ENCODE measurements at places on chromosomes 5 and 9.

GRCh38 chr5:132772291-132773070, 4.6 kb downstream of the SEPTIN8 start:
- DNase-seq: no peak

GRCh38 chr5:139065306-139065705, 132.9 kb downstream of the SIL1 start:
- no peak for DNase-seq

DNA sequence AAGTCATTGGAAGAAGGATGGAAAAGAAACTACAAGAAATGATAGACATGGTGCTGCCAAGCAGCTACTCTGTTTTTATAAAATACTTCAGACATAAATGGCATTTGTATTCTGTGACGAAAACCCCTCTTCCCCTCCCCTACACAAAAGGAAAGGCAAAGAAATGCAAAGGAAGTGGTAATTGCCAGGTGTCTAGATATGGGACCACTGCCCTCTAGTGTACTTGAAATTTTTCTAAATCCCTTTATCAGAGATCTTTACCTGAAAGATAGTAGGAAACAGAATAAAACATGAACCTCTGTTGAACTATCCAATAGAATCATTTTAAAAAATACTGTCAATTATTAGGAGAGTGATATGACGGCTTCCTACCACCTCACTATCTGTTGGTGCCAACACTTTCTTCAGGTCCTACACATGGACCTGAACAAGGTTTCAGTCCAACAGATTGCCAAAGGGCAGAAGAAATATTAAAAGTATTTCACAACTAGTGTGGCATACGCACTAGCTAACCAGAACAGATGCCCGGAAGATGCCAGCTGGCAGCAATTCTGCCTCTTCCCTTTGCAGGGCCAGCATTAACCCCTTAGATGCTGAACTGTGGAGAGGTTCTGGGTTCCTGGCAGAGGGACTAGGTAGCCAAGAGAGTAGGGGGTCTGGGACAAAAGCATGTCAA, 104.1 kb downstream of the TSSK1B start:
- no peak for DNase-seq

- DNase-seq: no peak
Measured at GRCh38 chr5:177515580-177515979, 1.2 kb downstream of the DDX41 start.

DNA sequence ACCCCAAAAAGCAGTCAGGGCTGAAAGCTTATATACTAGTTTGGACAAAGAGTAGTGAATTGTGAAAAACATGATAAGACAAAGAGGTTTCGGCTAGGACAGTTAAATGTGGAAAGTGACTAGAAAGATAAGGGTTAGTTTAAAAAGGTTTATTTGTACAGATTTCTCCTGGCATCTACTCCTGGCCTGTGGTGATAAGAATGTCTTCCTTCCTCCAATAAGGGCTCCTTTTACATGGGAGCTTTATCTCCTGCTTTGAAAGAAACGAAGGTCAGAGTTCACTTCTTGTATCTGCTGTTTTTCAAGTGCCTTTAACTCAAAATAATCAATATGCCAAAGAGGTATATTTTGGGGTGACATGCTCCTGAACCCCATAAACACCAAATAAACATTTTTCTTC, 776.1 kb upstream of the COX7C start:
- DNase-seq: no peak

GRCh38 chr9:127569886-127570401, 42.1 kb upstream of the STXBP1 start:
- no peak for DNase-seq

GRCh38 chr5:149801307-149801990, 71.3 kb downstream of the PPARGC1B start:
- no peak for DNase-seq

DNA sequence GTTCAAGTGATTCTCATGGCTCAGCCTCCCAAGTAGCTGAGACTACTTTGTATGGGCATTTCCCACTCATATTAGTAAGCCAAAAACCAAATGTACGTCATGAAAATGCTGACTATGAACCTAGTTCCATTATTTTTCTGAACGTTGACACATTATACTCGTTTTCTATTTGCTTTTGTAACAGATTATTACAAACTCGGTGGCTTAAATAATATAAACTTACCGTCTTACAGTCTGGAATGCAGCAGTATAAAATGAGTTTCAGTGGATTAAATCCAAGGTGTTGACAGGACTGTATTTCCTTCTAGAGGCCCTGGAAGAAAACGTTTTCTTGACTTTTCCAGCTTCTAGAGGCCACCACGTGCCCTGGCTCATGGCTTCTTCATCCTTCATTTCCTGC, 517.0 kb downstream of the GADD45G start:
- no peak for DNase-seq

- DNase-seq: no peak
Measured at GRCh38 chr9:129708793-129709192, 43.3 kb downstream of the PRRX2 start.

- no peak for DNase-seq
Measured at GRCh38 chr9:70590315-70590677, 175.8 kb upstream of the KLF9 start.

- DNase-seq: no peak
Measured at GRCh38 chr5:5783021-5783420, 360.5 kb downstream of the ICE1 start.

DNA sequence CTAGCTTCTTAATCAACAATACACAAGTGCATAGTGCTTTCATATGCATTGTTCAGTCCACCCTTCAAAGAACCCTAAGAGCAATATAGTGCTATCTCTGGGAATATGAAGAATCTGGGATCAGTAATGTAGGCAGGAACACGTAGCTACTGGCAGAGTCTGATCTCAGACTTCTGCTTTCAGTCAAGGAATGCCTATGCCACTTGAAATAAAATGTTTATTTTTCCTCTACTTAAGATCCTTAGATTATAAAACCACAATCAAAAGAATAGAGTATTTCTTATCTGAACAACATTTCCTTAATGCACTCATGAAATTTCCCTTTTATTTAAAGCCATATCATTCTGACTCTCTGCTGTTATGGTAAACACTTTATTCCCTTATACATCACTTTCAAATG, 1407.8 kb upstream of the C9orf72 start:
- no peak for DNase-seq

DNA sequence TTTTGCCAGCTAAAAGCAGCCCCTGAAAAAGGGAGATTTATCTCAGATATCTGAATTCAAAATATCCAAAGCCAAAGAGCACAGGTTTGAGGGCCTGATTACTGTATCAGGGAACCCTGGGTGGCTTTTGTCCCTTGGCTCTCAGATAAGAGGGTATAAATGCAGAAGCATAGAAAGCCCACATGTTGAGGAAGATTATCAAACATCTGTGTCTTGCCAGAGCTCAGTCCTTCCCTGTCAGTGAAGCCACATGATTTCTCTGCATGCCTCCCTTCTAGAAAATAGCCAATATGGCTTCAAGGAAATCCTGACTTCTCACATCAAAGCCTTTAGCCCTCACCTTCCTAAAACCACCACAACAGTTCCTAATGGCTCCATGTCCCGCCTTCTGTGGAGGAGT, 408.0 kb upstream of the DMAC1 start:
- DNase-seq: no peak

GRCh38 chr9:14366076-14366475, 52.1 kb upstream of the NFIB start:
- no peak for DNase-seq

GRCh38 chr9:125570246-125570645, 136.8 kb downstream of the MAPKAP1 start:
- DNase-seq: no peak

GRCh38 chr5:3852161-3852916, 256.7 kb downstream of the IRX1 start:
- DNase-seq: no peak

- no peak for DNase-seq
Measured at GRCh38 chr9:118109542-118109941, 405.3 kb downstream of the TLR4 start.

- DNase-seq: no peak
Measured at GRCh38 chr9:114592356-114592755, 4.8 kb downstream of the ATP6V1G1 start.

DNA sequence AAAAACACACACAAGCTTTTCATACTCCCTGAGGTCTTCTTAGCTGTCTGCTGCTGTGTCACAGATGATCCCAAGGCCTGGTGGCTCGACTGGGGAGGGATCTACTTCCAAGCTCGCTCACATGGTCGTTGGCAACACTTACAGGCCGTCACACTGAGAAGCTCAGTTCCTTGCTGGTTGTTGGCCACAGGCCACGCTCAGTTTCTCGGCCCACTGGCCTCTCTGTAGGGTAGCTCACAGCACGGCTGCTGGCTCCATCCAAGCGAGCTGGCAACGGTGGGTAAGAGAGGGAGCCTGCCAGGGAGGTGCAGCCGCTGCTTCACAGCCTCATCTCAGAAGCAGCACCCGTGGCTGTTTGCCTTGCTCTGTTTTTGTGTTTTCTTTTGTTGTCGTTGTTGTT, 43.8 kb upstream of the GFPT2 start:
- no peak for DNase-seq

- DNase-seq: no peak
Measured at GRCh38 chr9:137676998-137677397, 58.2 kb downstream of the EHMT1 start.

- DNase-seq: no peak
Measured at GRCh38 chr9:114452219-114453165, 52.8 kb downstream of the WHRN start.

GRCh38 chr9:20640331-20641187, 18.3 kb upstream of the MLLT3 start:
- peak; percentile 60 for DNase-seq

DNA sequence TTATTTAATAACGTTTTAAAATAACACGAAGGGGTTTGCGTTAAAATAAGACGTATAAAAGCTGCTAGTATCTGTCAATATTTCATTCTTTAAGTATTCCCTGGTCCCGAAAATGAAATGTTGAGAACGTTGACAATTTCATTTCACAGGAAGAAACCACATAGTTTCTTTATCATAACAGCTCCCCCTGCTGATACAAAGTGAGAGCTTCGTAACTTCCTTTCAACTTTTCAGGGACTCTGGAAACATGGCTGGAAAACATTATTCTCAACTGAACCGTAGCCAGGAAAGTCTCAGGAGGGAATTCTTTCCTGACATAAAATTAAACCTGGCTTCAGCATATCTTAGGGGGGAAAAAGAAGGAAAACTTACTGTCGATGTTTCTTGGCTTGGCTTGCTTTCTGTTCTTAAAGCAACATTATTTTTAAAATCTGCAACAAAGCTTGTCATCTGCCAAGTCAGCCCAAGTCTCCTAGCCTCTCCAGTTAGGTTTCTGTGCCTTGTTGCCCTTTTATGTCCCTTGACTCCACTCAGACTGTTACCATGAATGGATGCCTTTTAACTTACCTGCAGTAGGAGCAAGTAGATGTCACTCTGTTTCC, 122.9 kb upstream of the DAB2 start:
- DNase-seq: no peak

DNA sequence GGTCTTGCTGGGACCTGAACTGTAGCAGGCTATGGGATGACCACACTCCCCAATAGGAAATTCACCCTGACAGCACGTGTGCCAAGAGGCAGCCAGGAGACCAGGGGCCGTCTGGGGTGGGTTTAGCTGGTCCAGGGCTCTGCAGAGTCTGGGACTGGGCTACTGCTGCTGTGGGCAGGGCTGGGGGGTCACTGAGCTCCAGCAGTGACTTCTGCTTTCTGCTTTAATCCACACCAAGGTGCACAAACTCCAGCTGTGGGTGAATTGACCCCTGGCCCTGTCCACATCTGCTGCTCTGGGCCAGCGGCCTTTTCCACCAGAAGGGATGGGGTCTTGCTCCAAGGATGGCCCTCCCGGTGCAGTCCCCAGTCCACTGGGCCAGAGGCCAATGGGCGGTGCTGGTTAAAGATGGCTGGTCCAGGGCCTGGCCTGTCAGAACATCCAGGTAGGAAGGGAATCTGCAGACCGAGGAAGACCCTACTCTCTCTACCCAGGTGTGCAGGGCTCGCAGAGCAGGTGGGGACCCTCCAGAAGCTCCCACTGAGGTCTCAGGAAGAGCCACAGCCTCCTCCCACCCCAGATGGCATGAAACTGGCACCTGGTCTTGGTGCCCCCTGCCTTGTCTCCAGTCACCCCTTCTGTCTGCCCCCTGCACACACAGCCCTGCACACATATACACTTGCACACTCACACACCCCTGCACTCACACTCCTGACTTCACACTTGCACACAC, 28.0 kb downstream of the GLT6D1 start:
- no peak for DNase-seq

- no peak for DNase-seq
Measured at GRCh38 chr5:158641016-158641415, 458.7 kb downstream of the EBF1 start.

DNA sequence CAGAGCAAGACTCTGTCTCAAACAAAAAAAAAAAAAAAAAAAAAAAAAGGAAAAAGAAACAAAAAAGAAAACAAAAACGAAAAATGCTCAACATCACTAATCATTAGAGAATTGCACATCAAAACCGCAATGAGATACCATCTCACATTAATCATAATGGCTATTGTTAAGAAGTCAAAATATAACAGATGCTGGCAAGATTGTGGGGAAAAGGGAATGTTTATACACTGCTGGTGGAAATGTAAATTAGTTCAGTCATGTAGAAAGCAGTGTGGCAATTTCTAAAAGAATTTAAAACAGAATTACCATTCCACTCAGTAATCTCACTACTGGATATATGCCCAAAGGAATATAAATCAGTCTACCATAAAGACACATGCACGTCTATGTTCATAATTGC, 50.4 kb upstream of the PRR16 start:
- DNase-seq: no peak

DNA sequence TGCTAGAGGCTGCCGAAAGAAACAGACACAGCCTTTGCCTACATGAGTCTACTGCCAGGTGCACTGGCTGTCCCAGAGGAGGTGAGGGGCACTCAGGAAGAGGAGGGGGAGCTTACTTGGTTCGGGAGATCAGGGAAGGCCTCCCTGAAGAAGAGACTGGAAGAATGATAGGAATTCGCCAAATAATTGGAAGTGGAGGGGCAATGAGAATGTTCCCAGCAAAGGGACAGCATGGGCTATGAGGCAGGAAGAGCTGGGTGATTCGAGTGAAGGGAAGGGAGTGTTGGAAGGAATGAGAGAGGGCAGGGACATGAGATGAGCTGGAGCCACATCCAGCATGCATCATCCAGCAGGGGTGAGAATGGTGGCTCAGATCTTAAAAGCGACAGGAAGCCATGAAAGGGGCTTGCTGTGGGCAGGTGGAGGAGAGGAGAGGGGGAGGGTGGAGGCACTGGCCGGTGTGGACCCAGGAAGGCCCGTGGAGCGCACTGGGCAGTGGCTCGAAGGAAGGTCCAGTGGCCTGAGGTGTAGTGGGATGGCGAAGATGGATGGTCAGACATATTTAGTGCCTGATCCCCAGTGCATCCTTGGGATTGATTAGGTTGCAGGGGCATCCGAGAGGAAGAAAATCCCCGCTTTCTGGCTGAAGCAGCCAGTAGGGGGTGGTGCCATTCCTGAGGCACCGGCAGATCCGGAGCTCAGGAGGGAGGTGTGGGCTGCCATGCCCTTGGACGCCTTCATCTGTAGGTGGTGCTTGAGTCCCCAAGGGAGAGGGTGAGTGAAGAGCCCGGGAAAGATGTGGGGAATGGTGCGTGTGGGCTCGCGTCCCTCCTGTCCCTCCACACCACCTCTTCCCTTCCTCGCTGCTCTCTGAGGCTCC, 53.5 kb upstream of the GARNL3 start:
- DNase-seq: no peak

Measured in stimulated activated CD8-positive, alpha-beta memory T cell treated with anti-CD3 and anti-CD28 coated beads, Interleukin-7, amount 100 ng/mL, for 4 hours (primary cell).